NCI-H2227 treated with DMSO at 0.1 percent for 48 hours (cell line): ENCODE measurements at places on chromosomes 2 and 18.

- peak; percentile 62 for DNase-seq
Observed at GRCh38 chr2:40101131-40101575, 322.1 kb upstream of the THUMPD2 start.

DNA sequence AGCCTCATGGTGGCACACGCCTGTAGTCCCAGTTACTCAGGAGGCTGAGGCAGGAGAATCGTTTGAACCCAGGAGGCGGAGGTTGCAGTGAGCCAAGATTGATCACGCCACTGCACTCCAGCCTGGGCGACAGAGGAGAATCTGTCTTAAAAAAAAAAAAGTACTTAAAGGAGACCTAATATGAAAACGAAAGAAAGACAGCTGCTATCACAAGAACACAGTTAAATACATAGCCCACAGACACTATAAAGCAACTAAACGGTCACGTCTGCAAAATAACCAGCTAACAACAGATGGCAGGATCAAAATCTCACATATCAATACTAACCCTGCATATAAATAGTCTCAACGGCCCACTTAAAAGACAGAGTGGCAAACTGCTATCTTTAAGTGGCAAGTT, 43.9 kb upstream of the TACR1 start:
- DNase-seq, result no peak

DNA sequence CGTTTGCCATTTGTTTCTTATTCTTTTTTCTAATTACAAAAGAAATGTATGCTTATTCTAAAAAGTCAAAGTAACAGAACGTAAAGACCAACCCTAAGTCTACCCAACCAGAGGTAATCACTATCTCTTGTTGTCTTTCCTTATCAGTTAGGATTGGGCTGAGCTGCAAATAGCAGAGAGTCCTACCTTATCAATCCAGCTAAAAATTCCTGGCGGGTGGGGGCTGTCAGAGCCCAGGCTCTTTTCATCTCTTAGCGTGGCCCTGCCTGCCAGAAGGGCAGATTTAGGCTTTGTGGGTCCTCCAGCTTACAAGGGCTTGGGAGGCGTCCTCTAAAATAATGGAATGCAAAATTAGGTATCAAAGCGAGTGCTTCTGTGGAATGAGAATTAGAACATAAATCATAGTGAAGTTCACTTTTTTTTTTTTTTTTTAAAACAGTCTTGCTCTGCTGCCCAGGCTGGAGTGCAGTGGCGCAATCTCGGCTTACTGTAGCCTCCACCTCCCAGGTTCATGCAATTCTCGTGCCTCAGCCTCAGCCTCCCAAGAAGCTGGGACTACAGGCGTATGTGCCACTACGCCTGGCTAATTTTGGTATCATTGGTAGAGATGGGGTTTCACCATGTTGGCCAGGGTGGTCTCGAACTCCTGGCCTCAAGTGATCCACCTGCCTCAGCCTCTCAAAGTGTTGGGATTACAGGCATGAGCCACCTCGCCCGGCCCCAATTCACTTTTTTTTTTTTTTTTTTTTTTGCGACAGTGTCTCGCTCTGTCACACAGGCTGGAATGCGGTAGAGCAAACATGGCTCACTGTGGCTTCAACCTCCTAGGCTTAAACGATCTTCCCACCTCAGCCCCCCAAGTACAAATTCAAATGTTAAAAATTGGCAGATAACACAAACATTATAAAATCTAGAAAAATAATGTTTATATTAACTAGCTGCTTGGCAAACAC, 57.4 kb upstream of the B3GNT7 start:
- no peak for DNase-seq

DNA sequence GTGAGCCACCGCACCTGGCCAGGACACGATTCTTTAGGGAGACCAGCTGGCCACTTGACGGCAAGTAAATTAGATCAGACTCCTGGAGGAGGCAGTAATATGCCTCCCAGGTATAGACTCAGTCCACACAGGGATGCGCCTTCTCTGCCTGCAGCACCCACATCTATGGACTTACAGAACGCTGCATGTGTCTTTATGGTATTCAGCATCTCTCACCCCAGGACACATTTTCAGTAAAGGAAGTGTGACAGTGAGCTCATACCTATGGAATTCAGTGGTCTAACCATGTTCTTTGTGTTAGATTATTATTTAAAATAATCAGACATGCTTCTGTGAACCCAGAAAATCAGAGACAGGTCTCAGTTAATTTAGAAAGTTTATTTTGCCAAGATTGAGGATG, 5.9 kb upstream of the NARS1 start:
- no peak for DNase-seq

DNA sequence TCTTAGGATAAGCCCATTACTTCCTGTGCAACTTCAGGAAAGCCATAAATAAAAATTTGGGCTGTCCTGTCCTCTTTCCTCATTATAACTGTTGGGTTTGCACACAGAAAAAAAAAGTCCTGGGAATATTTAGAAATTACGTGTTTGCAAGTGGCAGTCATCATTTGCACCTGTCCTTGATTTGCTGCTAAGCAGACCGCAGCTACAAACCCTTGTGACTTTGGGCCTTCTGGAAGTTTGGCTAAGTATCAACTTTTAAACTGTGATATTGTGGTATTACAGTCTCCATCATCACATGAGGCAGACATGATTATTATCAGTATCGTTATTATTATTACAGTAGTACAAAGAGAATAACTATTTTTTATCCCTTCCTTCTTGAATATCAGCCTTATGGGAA, 260.7 kb upstream of the SESTD1 start:
- no peak for DNase-seq

DNA sequence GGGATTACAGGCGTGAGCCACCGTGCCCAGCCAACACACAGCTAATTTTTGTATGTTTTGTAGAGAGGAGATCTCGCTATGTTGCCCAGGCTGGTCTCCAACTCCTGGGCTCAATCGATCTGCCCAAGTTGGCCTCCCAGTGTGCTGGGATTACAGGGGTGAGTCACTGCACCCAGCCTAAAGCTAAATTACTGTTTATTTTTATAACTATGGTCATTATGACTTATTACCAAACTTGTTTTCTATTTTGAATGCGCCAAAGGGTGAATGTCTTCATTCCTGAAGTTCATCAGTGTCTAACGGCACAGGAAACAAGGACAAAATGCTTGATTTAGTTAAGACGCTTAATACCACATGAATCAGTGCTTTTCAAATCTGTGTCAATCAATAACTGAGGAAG, 38.9 kb upstream of the GREB1L start:
- DNase-seq, result no peak

- DNase-seq, result no peak
Observed at GRCh38 chr18:74291472-74291770, 342 bp downstream of the CYB5A start.

- DNase-seq, result no peak
Observed at GRCh38 chr2:80530442-80531064, 226.0 kb upstream of the LRRTM1 start.

GRCh38 chr2:30373881-30374302, 73.2 kb upstream of the LCLAT1 start:
- DNase-seq, result no peak

DNA sequence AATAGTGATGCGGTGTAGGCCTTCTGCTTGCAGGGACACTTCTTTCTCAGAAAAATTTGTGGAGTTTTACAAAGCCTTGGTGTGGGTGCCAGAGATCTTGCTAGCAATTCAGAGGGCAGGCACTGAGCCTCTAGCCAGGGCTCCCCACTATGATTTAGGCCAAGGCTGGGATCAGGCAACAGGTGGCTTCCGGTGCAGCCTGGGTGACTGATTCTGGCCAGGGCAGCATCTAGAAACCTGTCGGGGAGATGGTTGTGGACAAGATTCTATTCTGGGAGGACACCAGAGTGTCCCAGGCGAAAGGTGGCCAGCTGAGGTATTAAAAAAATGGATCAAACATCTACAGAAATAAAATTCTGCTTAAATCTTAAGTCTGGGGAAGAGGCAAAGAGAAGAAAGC, 21.5 kb upstream of the TNP1 start:
- DNase-seq, result no peak

- DNase-seq, result no peak
Observed at GRCh38 chr2:11703700-11704099, 33.7 kb upstream of the NTSR2 start.

GRCh38 chr2:75577280-75577679, 16.5 kb upstream of the EVA1A start:
- no peak for DNase-seq

GRCh38 chr2:212592695-212593094, 54.1 kb upstream of the ERBB4 start:
- no peak for DNase-seq

- no peak for DNase-seq
Observed at GRCh38 chr2:2448178-2448577, 117.1 kb upstream of the MYT1L start.

DNA sequence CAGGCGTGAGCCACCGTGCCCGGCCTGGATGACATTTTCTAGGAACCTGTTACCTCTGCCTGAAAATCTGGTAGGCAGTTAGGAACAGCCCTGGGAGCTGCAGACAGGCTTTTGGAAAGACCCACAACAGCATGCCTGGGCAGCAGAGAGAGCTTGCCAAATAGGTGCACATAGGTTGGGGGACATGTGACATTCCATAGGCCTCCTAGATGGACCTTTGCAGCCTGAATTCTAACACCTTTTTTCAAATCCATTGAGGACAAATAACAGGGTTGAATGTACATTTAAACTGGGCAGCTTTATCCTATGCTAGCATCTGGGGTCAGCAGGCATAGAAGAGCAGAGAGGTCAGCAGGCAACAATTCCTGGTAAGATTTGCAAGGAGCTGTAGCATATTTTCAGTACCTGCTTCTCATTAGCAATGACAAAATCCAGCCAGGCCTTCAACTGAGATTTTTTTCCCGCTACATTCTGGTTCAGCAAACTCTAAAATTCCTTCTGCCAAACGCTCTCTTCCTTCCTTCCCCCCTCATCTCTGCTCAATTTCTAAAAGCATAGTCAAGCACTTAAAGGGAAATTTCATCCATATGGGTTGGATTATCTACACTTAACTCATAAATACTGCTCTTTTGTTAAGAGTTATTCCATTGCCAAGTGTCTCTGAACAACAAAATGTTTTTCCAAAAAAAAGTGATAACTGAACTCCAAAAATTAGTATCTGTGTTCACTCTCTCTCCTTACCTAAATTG, 75.2 kb downstream of the SOWAHC start:
- DNase-seq, result no peak
